ENCODE measurements at places on chromosomes 6 and 20.

GRCh38 chr6:98532004-98532403, 302.4 kb upstream of the POU3F2 start:
- no peak for DNase-seq

GRCh38 chr6:112149236-112149635, 61.8 kb downstream of the FAM229B start:
- DNase-seq, result no peak

DNA sequence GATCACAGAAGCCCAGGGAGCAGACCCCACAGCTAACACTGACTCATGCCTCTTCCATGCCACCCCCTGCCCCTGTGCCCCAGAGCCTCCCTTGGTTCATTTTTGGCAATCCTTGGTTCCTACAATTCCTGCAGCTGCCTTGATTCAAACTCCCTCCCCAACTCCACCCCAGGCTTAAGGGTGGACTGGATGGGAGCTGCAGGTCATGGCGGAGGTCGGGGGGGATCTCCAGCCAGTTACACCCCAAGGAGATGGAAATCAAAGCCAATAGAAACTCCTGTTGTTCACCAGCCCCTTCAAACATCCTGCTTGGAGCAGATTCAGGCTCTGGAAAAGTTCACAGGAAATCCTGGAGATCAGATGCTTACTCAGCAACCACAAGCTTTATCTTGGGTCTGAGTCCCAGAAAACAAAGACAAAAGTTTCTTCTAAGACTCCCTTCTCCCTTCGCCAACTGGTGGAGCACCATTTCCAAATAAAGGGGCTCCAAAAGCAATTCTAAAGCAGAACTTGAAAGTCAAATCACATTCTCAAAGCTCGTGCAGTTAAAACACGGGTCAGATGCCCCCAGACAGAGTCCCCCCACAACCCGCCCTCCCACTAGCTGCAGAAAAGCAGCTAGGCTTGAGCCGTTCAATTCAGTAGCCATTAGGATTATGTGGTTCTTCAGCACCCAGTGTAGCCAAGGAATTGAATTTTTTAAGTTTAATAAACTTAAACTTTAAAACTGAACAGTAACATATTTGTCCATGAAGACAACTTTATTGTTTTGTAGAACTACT, 149.5 kb downstream of the ANKRD60 start:
- no peak for DNase-seq

DNA sequence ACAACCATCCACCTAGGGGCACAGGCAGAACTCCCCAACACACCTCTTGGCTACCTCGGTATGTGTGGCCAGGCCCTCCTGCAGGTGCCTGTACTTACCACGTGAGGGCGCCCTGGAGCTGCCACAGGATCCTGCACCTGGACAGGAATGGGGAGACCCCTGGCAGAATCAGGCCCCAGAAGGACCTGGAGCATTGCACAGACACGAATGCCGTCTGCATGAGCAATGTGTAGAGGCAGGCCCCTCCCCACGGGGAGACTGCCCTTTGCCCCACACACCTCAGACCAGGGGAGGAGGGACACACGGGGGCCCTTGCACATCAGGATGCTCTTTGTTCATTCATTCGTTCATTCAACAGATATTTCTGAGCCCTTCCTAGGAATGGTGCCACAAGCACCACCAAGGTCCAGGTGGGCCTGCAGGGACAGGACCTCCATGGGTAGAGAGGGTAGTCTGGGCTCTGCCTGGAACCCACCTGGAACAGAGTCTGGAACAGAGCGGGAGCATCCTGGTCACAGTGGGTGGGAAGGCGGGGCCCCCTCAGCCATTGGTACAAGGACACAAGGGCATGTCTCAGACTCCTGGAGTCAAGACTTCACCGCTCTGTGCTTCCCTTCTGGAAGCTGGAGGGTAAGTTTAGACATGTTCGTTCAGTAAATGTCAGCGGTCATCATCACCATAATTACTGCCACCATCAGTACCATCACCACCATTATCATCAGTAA, 32.3 kb downstream of the YTHDF1 start:
- peak; percentile 65 for DNase-seq

GRCh38 chr20:48697845-48698491, 129.8 kb downstream of the PREX1 start:
- no peak for DNase-seq

- DNase-seq, result no peak
These were observed 41.4 kb downstream of the TPD52L1 start for GRCh38 chr6:125194941-125195340.

- DNase-seq, result no peak
These were observed 71.3 kb upstream of the EYA4 start for GRCh38 chr6:133169901-133170300.

DNA sequence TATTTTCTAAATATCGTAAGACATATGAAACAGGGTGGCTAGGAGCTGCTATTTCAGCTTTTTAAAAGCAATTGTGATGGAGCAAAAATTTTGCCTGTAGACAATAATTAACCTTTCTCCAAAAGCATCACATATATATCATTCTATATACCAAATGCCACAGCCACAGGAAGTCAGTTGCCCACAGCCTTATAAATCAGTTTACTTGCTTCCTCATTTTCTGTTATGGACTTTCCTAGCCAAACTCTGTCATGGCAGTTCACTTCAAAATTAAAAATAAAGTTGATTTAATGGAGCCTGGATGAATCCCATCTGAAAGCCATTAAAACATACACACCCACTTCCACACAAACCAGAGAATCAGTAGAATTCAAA, 93.4 kb upstream of the NHSL1 start:
- DNase-seq, result no peak

DNA sequence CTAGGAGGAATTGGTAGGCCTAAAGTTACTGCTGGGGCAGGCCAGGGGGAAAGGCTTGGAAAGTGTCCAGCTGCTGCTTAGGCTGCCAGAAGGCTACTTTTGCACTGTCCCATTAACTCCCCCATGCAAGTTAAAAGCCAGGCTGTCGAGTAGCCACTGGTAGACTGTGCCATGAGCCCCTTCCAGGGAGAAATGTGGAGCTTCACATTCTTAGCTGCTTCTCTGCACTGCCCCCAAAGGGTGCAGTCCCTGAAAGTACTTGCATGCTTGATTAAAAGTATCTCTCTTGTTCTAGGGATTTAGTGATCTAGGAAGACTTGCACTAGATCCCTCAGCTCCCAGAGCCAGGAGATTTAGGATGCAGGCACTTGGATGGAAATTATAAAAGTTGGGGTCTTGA, 57.3 kb downstream of the CDC5L start:
- DNase-seq, result no peak

All from activated CD4-positive, CD25-positive, alpha-beta regulatory T cell treated with anti-CD3 and anti-CD28 coated beads, Interleukin-2, amount 50 U/mL, for 72 hours (primary cell).